NCI-H2081 (cell line): ENCODE measurements at places on chromosomes 6 and 20.

DNA sequence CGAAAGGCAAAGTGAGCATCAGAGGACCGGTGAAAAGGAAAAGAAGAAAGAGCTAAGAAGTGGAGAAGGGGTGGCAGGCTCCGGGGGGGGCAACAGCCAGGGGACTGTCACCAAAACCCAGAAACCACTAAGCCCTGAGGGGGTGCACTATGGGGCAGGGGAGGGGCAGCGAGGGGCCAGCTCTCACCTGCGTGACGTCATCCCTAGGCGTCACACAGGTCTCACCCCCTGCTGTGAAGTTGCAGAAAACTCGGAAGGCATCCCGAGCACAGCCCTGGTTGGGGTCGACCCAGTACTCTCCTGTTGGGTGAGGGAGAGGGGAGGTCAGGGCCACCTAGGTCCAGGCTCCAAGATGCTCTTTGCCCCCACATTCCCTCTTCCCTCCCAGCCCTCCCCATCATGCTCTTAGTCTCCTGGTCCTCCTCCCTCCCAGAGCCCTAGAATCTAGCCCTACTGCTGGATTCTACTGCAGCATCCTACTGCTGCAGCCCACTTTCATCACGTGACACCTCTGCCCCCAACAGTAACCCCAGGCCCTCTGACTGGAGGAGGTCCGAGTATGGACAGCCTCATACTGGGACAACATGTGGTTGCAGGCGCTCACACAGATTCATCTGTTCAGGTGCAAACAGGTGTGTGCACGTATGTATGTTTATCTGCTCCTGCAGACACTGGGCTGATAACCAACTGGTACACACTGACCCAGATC, 27.4 kb downstream of the COL11A2 start:
- no peak for DNase-seq

DNA sequence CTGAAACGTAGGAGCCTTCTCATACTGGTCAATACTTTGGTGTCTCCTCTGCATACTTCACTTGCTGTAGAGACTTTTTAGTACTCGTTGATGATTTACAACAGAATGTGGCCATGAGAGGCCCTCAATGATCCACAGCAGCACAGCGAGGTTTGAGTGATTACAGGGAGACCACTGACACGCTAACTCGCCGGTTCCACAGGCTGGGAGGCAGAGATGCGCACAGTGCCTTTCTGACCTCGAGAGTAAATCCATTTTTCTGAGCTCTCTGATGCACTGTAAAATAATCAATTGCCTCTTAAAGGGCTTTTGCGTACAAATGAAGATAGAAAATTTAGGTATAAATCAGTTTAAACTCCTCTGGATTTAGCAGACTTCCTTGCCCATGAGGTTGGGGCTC, 56.2 kb upstream of the TBC1D7 start:
- no peak for DNase-seq

DNA sequence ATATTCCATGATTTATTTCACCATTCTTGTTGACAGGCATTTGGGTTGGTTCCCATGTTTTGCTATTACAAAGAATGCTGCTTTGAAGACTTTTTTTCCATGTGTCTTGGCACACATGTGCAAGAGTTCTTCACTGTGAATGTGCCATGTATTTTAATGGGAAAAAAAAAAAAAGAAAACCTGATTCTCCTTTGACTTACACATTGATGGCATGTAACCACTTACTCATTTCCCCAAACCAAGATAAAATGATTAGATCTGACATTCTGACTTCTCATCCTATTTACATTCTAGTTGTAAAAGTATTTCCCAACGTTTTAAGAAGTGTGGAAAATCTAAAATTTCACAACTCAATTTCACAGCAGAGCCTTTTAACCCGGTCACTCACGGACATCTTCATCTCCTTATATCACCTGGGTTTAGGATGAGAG, 4.4 kb downstream of the CAP2 start:
- DNase-seq: no peak

GRCh38 chr6:41503827-41504465, 42.2 kb upstream of the FOXP4 start:
- no peak for DNase-seq

DNA sequence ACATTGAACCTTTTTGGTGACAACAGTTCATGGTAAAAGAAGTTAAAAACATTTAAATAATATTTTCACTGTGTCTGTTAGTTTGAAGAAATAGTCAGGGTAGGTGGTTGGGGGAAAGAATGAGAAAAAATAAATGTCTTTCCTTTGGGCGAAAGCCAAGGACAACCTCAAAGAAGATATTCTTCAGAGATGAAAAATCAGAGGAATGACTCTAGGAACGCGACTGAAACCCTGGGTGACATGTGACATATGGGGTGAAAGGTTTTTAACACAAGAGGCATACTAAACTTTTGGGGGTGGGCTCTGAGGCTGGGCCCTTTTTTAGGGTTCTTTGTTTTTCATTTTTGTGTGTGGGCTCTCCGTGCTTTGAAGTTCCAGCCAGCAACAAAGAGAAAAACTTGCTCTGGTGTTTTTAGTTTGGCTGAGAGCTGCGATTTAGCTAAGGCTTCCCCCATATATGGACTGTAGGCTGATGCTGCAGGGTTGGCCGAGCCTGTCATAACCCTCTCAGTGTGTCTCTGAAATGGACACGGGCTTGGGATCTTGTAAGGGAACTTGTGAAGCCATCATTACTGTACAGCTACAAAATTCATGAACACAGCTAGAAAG, 610.1 kb upstream of the ARID1B start:
- DNase-seq: no peak

DNA sequence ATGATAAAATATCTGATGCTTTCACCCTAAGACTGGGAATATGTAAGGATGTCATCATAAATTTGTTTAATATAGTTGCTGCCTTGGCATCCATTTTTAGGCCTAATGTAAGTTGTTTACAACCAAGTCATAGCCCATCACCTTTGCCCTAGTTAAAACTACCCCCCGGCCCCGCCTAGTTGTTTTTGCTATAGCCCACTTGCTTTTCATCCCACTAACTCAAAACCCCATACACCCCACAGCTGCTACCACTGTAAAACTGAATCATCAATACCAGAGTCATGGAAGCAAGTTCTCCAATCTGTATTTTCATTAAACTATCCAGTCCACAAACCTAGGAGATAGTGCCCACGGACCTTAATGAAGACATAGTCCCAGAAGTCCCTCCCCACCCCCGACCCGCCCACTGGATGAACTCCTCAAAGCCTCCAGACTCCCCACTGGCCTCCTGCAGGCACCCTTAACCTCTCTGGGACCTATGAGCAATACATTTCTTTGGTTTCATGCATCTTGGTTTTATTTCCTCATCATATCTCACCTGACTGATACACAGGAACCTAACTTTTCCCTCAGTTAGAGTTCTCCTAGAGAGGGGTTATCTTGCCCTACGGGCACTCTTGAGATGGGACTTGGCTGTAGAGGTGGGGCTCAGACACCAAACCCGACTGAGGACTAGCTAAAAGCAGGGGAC, 12.5 kb upstream of the ZDHHC14 start:
- no peak for DNase-seq
